Renal cortical epithelial cell (primary cell): ENCODE measurements at places on chromosomes 4 and X.
A peak's percentile ranks its signal among the peaks of the same experiment; 100 is the strongest.

GRCh38 chrX:95907081-95907480, 777.6 kb upstream of the DIAPH2 start:
- no peak for DNase-seq

DNA sequence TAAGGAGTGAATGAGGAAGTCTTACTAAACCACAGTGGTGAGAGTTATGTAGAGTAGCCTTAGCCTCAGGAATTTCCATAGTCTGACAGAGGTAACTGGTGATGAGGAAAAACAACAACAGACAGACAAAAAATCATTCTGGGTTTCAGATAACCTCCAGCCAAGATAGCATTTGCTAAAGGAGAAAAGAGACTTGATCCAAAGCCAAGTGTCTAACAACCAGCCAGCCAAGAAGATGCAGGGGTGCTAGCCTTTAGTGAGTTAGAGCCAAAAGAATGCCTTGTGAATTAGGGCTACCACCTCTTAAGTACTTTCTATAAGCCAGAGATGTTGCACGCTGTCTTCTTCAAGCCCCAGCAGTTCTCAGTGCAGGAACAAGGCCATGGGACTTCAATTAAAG, 478.0 kb upstream of the CPEB2 start:
- DNase-seq = peak; percentile 2

DNA sequence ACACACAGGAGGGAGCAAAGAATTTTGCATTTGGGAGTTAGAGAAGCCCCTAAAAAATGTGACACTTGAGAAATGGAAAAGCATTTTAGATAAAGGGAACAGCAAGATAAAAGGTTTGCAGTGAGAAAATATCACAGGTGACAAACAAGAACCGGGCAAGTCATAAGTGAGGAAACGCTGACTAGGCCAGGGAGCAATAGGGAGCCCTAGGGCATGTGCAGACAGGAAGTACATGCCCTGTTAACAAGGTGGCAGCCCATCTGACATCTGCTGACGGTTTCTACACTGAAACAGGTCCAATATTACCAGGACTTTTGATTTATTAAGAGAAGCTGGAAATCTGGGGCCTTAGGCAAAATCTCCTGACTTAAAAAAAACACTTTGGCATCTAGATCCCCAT, 4.0 kb upstream of the IL13RA1 start:
- DNase-seq = no peak

DNA sequence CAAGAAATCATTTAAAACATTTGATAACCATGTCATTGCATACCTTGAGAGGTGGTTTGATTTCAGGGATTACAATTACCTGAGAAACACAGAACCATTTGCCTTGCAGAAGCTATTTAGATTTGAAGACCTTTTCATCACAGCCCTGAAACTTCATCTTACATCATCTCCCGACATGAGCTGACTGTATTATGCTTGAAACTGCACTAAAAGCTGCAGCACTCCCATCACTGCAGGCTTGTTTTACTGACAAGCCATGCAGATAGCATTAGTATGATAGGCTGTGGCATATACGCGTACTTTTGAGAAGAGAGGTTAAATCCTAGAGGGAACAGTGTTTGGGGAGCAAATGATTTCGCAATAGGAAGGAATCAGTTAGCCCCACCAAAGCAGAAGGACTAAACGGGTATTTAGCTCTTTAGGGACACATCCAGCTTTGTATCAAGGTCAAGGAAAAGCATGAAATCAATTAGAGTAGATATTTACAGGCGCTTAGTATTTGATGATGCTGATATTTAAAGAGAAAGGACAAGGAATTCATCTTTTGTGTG, 133.2 kb upstream of the DIAPH2 start:
- no peak for DNase-seq

DNA sequence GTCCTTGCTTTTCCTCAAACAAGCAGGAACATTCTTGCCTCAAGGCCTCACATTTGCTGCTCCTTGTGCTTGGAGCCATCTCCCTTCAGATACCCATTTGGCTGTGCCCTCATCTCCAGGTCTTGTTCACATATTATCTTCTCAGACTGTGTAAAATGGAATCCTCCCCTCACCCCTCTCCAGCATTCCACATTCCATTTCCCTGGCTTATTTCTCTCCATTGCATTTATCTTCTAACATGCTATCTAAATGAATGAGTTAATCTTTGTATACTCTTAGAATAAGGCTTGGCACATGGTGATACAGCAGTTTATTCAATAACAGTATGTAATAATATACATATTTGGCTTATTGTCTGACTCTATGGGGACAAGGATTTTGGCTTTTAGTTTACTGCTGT, 8.8 kb upstream of the GALNT7 start:
- no peak for DNase-seq

GRCh38 chr4:188819233-188819632, 680.0 kb downstream of the TRIML1 start:
- no peak for DNase-seq

- DNase-seq = no peak
Measured at GRCh38 chrX:108216919-108217571, 125.5 kb downstream of the ATG4A start.

DNA sequence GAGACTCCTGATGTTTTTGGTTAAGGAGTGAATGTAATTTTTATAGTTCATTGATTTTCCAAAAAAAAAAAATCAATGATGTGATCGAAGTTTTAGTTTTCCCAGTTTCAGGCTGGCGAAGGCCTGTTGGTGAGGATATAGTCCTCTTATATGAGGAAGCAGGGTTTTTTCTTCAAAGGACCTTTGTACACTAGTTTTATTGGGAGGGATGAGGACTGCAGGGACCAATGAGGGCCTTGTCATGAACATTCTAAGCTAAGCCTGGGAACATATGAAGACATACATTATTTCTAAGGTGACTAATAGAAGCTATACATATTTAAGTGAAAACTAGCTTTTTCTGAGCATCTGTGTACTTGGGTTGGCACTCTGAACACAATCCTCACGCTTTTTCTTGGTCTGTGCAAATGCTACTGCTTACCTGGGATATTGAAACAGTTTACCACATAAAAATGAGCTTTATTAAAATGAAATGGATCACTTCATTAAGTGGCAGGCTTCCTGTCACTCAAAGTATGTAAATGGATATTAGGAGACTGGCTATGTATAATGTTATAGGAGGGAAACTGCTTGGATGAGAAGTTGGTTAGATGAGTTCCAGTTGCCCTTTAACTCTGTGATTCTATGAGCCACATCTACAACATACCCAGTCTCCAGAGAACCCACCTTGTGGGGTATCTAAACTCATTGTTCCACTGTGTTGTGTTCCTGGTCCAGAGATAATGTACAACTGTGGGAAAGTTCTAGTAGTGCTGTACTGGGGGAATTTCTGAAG, 43.5 kb downstream of the SLC4A4 start:
- DNase-seq = no peak

GRCh38 chr4:158809611-158810486, 41.0 kb downstream of the FNIP2 start:
- DNase-seq = peak; percentile 99

DNA sequence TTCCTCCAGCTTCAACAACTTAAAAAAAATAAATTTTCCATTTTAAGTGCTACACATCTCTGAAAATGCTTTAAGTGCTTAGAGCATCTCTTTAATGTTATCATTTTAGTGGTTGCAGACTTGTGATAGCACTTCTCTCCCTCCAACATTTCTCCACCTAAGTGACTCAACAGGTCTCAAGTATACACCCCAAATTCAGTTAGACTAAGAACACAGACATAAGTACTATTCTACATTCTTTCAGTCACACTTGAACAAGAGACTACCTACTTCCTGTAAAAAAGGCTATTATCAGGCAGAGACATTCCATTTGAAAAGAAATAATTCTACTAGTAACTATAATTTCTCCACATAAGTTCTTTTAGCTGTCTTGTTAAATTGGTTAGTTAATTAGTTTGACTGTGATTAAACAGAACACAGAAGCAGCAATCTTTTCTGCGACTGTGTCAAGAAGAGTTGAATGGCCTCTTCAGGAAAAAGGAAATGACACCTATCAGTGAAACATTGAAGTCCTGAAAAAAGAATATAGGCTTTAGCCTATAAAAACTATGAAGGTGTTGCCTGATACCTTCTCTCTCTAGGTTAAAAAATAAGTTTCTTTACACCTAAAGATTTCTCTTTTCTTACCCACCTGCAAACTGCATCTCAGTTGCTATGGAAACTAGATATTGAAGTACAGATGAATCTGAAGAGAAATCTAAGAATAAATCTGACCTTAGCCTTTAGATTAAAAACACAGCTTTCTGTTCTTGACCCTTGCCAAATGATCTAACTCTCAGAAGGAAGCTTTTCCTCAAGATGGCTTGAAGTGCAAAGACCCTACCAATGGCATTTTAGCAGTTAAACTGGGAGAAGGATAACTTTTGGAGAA, 18.0 kb downstream of the NAF1 start:
- DNase-seq = no peak

DNA sequence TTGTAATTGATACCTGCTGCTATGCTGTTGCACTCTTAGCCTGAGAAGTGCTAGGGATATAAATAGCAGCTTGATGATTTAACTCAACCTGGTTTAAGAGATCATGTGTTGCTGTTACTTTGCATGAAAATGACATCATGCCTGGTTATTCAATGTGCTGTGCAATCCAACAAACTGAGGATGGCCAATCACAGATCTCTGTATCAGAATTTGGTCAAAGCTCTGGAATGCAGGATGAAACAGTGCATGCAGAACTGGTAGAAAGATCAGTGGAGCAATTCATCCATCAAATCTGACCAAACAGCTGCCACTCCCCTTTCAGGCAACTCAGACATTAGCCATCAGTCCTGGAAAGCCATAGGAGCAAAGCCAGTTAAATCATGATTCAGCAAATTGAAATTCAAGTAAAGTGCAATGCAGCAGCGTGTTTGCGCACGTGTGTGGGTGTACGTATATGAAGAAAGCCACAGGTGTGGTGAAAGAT, 160.3 kb upstream of the RASGEF1B start:
- DNase-seq = peak; percentile 100

DNA sequence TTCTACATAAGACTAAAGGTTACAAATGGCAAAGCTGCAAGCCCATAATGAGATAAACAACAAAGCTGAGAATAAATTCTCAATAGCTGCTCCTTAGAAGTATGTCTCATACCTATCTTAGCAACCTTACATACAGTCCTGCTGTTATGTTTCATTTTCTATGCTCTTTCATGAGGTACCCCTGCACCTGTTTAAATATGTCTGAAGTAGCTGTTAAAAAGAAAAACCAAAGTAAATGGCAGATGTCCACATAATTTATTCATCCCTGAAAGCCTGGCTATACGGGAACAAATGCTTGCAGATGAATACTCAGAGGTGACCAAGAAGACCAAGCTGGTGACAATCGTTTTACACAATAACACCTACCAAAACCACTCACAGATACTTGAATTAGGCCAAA, 22.5 kb downstream of the PPA2 start:
- DNase-seq = no peak

DNA sequence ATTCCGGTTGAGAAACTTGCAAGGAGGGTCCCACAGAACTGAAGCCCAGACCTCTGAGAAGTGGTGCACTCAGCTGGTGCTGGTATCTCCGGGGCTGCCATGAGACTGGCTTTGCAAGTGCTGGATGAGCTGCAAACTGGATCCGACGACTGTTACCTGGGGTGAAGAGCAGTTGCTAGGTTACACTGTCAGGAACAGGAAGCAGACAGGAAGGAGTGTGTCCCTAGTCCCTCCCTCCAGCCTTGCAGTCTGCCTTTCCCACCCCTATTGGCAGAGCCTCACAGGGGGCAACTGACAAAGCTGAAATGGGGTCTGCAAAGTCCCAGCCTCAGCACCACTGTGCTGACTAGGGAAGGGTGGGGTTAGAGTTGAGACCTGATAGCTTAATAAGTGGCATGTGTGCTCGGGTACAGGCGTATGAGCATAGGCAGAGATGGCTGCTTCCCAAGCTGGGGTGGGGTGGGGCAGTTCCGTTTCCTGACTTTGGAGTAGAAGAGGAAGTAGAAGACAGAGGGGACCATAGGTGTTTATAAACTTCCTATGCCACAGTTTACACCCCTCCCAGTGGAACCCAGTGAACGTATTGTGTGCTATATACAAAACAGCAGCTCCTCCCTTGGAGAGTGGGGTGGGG, 18.0 kb downstream of the PPEF1 start:
- no peak for DNase-seq

GRCh38 chrX:25344161-25344936, 328.6 kb upstream of the ARX start:
- peak; percentile 38 for DNase-seq

GRCh38 chrX:78618987-78619386, 40.1 kb downstream of the RTL3 start:
- no peak for DNase-seq

DNA sequence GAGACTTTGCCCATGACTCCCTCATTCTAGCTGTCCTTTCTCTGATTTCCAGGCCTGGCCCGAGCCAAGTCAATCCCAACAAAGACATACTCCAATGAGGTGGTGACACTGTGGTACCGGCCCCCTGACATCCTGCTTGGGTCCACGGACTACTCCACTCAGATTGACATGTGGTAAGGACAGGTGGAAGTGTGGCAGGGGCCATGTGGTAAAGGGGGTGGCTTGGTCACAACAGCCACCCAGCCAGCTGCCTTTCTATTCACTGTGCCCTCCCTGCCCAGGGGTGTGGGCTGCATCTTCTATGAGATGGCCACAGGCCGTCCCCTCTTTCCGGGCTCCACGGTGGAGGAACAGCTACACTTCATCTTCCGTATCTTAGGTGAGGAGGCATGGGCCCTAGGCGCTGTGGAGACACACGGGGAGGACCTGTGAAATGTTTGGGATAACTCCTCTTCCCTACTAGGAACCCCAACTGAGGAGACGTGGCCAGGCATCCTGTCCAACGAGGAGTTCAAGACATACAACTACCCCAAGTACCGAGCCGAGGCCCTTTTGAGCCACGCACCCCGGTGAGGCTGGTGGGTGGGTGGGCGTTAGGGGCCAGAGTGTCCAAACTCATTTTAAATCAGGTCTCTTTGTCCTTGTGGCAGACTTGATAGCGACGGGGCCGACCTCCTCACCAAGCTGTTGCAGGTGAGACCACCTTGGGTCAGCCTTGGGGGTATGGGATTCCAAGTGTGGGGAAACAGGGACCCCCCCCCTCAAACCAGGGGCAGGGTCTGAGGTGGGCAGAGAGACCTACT, 6.1 kb upstream of the USP11 start:
- no peak for DNase-seq

- DNase-seq = no peak
Measured at GRCh38 chr4:41745292-41746024, 3.1 kb downstream of the PHOX2B start.

GRCh38 chrX:103730796-103731493, 20.2 kb downstream of the TMEM31 start:
- DNase-seq = no peak

DNA sequence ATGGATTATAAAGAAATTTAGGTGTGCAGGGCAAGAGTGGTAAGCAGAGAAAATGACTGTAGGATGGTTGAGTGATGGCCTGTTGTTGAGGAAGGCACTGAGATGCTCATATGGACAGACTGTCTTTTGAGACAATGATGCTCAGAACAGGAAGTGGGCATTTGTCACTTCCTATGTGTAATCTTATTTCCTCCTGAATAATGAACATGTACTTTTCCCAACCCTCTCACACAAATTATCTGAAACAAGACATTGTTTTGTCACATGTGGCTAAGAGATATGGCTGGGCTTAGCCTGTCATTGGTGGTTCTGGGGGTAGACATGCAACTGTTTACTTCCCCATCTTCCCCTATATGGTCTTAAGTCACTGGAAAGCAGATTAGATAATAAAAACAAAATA, 240.5 kb downstream of the CFAP47 start:
- no peak for DNase-seq

- peak; percentile 67 for DNase-seq
Measured at GRCh38 chr4:73701116-73701515, 39.3 kb upstream of the CXCL8 start.

- no peak for DNase-seq
Measured at GRCh38 chr4:173410079-173410478, 11.2 kb upstream of the SCRG1 start.

- DNase-seq = no peak
Measured at GRCh38 chr4:144556636-144557035, 89.3 kb upstream of the HHIP start.
